Germinal center (tissue), 1 donor: ENCODE measurements at places on chromosomes 7 and 10.

DNA sequence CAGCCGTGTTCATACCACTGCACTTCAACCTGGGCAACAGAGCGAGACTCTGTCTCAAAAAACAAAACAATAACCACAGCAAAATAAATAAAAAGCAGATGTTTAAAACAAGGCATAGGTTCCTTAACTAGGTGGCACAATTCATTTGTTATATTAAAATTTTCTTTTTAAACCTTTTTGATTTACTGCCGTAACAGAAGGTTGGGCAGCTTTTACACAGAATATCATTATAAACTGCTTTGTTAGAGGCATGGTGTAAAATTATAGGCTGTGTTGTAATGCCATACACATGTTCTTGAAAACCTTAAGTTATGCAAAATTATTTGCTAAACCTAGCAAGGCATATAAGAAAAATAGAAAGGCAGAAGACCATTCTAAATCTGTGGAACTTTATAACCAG, 84.4 kb downstream of the MKLN1 start:
- DNase-seq: no peak

DNA sequence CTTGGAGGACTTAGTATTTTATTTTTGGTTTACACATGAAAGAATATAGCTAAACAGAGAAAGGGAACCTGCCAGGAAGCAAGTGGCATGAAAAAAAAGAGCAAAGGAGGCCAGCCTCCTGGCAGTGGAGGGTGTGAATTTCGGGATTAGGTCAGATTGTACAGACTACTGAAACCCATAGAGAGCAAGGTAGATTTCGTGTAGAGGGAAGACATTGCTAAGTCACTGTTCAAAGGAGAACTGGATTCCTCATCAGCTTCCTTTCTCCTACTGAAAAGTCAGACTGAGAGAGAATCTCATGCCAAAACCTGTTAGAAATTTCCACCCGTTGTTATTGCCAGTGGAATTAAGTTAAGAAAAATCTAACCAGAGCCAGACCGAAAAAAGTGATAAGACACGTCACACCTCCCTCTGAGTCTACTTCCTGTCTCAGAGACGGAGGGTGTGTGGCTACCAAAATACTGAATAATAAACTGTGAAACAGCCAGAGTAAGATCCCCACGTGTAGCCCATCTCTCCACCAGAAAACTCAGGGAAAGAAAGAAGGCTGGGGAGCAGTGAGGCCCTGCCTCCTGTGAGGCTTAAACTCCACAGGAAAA, 118.8 kb downstream of the SKIDA1 start:
- no peak for DNase-seq

DNA sequence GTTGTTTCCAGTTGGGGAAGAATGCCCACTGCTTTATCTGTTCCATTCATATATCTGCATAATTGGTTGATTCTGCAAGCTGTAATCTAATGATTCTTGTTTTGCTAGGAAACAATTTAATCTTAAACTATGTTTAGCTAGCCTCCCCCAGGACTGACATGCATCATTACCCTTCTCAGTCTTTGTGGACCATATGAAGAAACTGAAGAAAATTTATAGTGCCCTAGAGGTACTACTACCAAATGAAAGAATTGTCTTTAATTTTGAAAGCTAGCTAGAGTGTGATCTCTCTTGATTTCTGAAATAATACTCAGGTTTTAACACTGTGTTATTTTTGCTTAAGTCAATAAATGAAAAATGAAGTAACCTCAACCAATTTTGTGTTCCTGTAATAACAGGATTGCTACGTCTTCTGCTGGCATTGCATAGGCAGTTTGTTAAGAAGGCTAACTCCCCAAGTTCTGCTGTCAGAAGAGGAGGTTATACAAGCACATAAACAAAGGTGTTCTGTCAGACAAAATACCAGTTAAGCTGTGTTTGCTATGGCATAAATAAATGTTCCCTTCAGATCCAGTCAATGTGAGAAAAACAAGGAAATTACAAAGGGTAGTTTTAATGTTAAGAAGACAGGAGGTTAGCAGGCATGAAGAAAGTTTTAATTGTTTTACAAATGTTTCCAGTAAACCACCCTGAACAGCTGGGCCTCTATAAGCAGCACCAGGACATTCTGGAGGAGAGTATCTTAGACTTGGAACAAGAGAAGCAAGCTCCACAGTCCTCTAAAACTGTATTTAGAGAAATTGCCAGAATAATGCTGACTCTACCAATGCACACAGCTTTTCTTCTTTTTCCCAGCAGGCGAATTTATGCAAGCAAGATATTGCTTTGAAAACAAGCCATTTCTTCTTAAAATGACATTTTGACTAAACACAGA, 90.3 kb upstream of the CTTNBP2 start:
- no peak for DNase-seq

- DNase-seq: no peak
These were observed 5.6 kb upstream of the AQP1 start for GRCh38 chr7:30906014-30906413.
